Activated CD4-positive, alpha-beta memory T cell treated with anti-CD3 and anti-CD28 coated beads for 36 hours (primary cell): ENCODE measurements at places on chromosomes 4 and X. TPM values are rescaled to one million over a fixed set of nuclear protein-coding genes. Genes with fewer than 3 reads are reported as not detected.
A peak's percentile ranks its signal among the peaks of the same experiment; 100 is the strongest.

Gene GAGE12F
- not detected for total RNA-seq

Gene SYTL5
- total RNA-seq, result not detected

Gene TCEAL2
- total RNA-seq, result 0.40 TPM

Gene PF4V1
- not detected for total RNA-seq

Gene SMIM43
- total RNA-seq, result not detected

- DNase-seq, result peak; percentile 11
- H3K27me3 ChIP-seq, result no peaks in the 10 kb centered on the region
- H3K36me3 ChIP-seq, result peaks cover 7% of the 10 kb centered on the region
- peaks cover 15% of the 10 kb centered on the region for H3K4me1 ChIP-seq
These were observed 9.2 kb downstream of the SPIN3 start for GRCh38 chrX:56986138-56986537.

GRCh38 chr4:11691236-11691635 is 262.5 kb upstream of the HS3ST1 start:
- no peaks in the 10 kb centered on the region for H3K4me1 ChIP-seq
- no peak overlapping the region for H3K27ac ChIP-seq
- no peak for DNase-seq
- H3K27me3 ChIP-seq, result peaks cover 3% of the 10 kb centered on the region

- no peak overlapping the region for H3K27ac ChIP-seq
These were observed 1667.9 kb upstream of the PCDH7 start for GRCh38 chr4:29052266-29052665.

GRCh38 chrX:53188763-53189162 is 36.2 kb downstream of the KDM5C start:
- H3K27me3 ChIP-seq, result no peaks in the 10 kb centered on the region
- H3K36me3 ChIP-seq, result peaks cover under 1% of the 10 kb centered on the region
- H3K27ac ChIP-seq, result peak overlapping the region; percentile 54
- H3K4me1 ChIP-seq, result peaks cover 24% of the 10 kb centered on the region
- DNase-seq, result peak; percentile 69

DNA sequence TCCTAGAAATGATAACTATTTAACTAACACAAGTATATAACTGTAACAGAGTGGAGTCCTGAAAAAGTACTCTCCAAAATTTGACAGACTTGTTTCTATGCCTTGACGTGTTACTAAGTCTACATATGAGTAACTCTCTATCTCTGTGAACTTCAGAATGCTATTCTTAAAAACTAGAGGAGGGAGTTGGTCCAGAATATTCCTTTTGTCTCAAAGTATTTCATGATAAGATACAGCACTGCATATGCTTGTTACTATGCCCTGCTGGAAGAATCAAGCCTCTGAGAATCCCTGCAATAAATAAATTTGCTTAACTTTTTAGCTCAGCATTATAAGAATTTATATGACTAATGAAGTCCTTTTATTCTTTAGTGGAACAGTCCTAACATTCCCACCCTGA is 50.9 kb upstream of the ATXN3L start:
- H3K27ac ChIP-seq, result no peak overlapping the region
- no peaks in the 10 kb centered on the region for H3K36me3 ChIP-seq
- no peaks in the 10 kb centered on the region for H3K27me3 ChIP-seq
- H3K4me1 ChIP-seq, result peaks cover 16% of the 10 kb centered on the region
- no peak overlapping the region for H3K4me3 ChIP-seq

DNA sequence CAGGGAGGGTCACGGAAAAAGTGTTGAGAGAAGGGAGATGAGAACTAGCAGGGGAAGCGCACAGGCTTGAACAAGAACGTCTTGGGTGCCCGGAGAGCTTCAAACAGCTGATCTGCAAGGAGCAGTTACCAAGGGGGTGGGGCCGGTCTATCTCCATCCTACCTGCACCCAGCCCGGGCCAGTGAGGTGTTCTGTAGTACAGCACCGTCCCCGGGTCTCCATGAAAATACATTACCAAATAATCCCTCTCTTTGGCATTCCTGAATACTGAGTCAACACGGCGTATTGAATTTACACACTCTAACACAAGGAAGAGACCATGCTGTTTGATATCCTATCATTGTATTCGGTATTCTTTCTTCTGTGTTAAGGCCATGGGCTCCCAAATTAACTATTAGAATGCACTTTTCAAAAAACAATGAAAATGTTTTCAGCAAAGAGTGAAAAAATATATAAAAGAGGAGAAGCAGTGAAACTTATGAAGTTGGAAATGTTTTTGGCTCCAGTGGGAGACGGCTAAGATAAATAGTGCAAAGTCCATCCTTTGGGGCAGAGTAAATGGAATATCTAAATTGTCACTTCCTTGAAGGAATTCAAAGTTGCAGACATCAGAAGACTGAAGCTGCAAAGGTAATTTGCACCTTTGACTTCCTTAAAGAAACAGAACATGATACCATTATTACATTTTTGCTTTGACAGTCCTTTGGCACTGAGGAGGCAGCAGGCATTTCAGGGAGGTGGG is 90.3 kb downstream of the DHRSX start:
- no peak overlapping the region for H3K4me3 ChIP-seq
- no peaks in the 10 kb centered on the region for H3K4me1 ChIP-seq
- H3K27me3 ChIP-seq, result no peaks in the 10 kb centered on the region
- H3K36me3 ChIP-seq, result peaks cover 37% of the 10 kb centered on the region
- no peak overlapping the region for H3K27ac ChIP-seq

- no peak for DNase-seq
- peaks cover 2% of the 10 kb centered on the region for H3K4me1 ChIP-seq
- no peaks in the 10 kb centered on the region for H3K36me3 ChIP-seq
- no peak overlapping the region for H3K4me3 ChIP-seq
- H3K27ac ChIP-seq, result no peak overlapping the region
These were observed 66.5 kb downstream of the MAMLD1 start for GRCh38 chrX:150429594-150429993.

GRCh38 chr4:20297783-20298182 is 46.1 kb downstream of the SLIT2 start:
- no peaks in the 10 kb centered on the region for H3K4me1 ChIP-seq
- H3K27me3 ChIP-seq, result no peaks in the 10 kb centered on the region
- H3K27ac ChIP-seq, result no peak overlapping the region
- no peaks in the 10 kb centered on the region for H3K36me3 ChIP-seq
- no peak for DNase-seq
- no peak overlapping the region for H3K4me3 ChIP-seq

DNA sequence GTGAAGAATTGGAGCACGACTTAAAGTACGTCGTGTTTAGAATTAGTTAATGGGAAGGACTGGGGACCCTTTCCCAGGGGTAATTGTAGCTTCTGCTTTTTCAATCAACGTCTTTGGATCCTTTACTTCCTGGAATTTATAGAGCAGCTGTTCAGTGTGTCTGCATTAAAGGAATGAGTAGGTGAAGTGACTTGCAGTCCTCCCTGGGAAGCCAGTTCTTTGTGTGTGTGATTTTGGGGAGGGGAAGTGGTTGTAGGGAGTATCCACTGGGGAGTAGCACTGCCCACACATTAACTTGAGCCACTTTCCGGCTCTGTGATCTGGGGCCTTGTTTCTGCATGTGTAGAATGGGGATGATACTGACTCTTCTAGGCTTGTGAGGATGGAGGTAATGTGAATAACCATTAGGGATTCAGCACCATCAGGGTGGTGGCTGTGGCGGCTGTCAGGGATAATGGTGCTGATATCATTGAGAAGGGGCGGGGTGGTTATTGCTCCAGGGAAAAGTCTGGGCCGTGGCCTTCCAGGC is 54.7 kb downstream of the TMEM131L start:
- DNase-seq, result no peak
- H3K4me1 ChIP-seq, result peaks cover 81% of the 10 kb centered on the region
- H3K27ac ChIP-seq, result peak overlapping the region; percentile 96
- no peaks in the 10 kb centered on the region for H3K36me3 ChIP-seq

DNA sequence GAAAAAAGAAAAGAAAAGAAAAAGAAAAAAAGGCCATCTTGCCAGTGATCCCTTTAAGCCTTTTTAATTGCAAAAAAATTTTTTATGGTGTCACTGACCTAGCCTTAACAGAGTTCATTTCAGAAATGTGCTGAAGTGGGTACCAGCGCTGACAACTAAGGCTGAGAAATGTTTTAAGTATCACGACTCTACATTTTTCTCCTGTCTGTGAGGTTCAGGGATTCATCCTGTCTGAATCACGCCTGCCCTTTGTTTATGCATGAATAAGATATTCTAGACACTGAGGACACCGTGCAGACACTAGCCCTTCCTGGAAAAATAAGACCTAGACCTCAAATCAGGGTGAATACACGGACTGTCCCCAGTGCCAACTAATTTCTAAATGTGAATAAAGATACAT is 154.4 kb upstream of the NOCT start:
- H3K36me3 ChIP-seq, result no peaks in the 10 kb centered on the region
- H3K27ac ChIP-seq, result no peak overlapping the region
- H3K4me1 ChIP-seq, result peaks cover 1% of the 10 kb centered on the region
- no peak overlapping the region for H3K4me3 ChIP-seq

- DNase-seq, result no peak
- no peaks in the 10 kb centered on the region for H3K27me3 ChIP-seq
- H3K4me3 ChIP-seq, result no peak overlapping the region
- H3K27ac ChIP-seq, result no peak overlapping the region
- H3K36me3 ChIP-seq, result no peaks in the 10 kb centered on the region
These were observed 1348.8 kb downstream of the PCDH18 start for GRCh38 chr4:136183513-136183912.

DNA sequence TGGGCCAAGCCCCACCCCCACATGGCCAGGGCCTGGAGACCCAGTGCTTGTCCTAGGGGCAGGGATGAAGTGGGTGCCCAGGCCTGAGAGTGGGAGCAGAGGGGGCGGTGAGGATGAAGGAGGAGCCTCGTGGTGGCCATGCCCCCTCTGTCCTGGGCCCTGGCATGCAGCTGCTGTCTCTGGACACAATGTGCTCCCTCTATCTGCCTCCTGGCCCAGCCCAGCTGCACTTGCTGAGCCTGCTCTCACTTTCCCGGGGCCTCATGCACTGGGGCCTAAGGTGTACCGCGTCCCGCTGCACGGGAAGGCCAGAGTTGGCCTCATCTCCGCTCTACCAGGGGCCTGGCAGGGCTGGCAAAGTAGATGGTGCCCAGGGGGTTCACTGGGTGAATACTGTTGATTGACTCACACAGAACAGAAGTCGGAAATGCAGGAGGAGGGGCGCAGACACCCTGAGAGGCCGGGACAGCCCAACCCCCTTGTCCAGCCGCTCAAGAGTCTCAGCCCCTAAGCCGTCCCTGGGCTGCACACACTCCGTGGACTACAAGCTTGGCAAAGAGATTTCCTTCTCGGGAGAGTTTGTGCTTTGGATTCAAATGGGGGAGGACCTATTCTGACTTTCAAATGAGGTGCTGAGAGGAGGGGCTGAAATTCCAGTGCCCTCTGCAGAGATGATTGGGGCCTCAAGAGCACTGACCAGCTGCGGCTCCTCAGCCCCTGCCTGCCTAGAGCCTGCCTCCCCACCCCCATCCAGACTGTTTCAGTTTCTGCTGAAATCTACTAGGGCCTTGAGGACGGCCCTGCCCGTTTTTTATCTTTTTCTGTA is 112.4 kb downstream of the PSAPL1 start:
- H3K36me3 ChIP-seq, result no peaks in the 10 kb centered on the region
- no peaks in the 10 kb centered on the region for H3K4me1 ChIP-seq
- no peak overlapping the region for H3K4me3 ChIP-seq
- no peak for DNase-seq

- H3K27ac ChIP-seq, result no peak overlapping the region
- no peaks in the 10 kb centered on the region for H3K4me1 ChIP-seq
- H3K36me3 ChIP-seq, result no peaks in the 10 kb centered on the region
- H3K27me3 ChIP-seq, result no peaks in the 10 kb centered on the region
- no peak overlapping the region for H3K4me3 ChIP-seq
These were observed 87.7 kb downstream of the GPC3 start for GRCh38 chrX:133897593-133898163.
